ENCODE measurements at places on chromosomes 4 and X.

DNA sequence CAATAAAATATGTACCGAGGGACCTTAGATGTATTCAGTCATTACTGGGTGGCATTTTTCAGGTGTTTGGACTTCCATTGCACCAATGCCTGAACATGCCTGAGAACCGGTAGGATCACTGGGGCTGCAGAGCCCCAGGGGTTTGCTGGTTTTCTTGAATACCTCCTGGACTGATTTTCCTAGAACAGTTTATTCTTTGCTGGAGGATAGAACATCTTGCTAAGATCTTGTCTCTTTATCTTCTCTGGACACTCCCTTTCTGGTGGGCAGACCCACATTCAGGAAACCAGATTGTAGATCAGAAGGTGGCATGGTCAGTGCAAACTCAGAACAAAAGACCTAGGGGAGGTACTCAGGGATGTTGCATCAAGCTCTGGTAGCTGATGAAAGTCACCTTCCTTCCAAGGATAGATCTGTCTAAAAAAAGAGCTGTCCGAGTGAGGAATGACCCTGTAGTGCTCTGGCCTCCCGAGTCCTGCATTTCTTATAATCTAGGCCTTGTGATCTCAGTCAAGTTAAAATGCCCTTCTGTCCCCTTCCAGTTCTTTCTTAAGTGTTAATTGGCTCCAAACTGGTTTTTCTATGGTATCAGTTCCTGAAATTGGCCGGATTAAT is 84.8 kb downstream of the CLDN34 start:
- no peak for DNase-seq

- DNase-seq = no peak
Measured at GRCh38 chrX:107626481-107626880, 1.8 kb upstream of the PRPS1 start.

- no peak for DNase-seq
Measured at GRCh38 chrX:145292218-145292617, 44.9 kb downstream of the SPANXN1 start.

GRCh38 chrX:74540635-74541249 is 73.7 kb downstream of the RLIM start:
- no peak for DNase-seq

DNA sequence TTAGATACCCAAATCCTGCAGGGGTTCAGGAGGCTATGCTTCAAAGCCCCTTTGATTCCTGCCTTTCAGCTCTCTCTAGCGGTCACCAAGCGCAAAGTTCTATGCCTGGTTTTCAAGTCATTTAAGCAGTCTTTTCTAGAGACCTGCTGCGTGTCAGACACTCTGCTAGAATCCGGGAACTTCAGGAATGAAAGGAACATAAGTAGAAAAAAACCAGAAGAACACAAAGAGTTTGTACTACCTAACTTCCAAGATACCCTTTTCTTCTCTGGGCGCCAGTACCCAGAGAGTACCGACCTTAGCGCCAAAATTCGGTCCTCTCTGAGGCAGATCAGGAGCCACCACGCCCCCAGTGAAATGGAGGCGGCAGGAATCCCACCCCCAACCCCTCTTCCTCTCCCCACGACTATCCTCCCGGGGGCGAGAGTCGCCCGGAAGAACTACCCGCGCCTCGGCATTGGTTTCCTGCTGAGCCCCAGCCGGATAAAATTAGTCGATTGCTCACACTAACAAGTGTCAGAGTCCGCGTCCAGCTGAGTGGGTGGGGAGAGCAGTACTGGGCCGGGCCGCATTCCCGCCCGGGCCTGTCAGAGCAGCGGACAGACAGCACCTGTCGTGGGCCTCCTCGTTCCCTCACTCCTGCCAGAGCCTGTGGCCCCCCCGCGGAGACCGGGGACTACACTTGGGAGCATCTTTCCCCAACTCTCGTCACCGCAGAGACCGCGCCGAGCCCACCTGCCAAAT is 78.8 kb downstream of the RLIM start:
- DNase-seq = peak; percentile 35
